ENCODE measurements at places on chromosomes 11 and 22.

- no peak for DNase-seq
Observed at GRCh38 chr22:27972732-27973698, 54.0 kb upstream of the PITPNB start.

GRCh38 chr11:41609511-41609910, 150.1 kb upstream of the LRRC4C start:
- no peak for DNase-seq

DNA sequence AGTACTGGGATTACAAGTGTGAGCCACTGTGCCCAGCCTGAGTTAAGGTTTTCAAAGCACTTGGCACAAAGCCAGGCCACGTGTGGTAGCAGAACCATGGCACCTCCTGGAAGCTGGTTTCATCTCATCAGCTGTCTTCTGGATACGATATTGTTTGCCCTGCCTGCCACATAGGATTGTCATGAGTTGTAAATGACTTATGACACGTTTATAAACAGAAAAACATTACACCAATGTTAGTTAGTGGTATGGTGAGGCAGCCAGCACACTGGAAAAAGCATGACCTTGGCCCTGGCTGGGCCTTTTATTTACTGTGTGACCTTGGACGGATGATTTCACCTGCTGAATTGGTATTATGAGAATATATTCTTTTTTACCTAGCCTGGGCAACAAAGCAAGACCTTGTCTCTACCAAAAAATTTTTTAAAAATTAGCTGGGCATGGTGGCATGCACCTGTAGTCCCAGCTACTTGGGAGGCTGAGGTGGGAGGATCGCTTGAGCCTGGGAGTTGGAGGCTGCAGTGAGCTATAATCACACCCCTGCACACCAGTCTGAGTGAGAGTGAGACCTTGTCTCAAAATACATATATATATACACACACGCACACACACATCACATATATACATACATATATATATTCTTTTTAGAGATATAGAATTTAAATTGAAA, 24.0 kb upstream of the MYH9 start:
- no peak for DNase-seq

- DNase-seq, result no peak
Observed at GRCh38 chr11:8532475-8532874, 61.6 kb downstream of the STK33 start.

DNA sequence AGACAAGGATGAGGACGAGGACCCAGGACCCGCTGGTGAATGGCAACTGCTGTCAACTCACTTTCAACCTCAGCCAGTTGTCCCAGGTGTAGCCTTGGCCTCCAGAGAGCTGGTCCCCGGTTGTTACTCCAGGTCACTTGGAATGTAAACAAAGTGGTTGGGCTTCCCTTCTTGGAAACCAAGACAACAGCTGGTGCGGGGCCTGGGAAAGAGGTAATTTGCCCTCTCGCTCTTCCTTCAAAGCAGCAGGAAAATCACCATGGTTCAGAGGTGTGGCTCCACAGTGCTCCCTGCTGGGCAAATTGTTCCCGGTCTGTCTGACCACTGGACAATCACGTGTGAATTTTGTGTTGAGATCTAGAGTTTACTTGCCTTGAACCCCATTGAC, 15.0 kb downstream of the SLC1A2 start:
- no peak for DNase-seq

DNA sequence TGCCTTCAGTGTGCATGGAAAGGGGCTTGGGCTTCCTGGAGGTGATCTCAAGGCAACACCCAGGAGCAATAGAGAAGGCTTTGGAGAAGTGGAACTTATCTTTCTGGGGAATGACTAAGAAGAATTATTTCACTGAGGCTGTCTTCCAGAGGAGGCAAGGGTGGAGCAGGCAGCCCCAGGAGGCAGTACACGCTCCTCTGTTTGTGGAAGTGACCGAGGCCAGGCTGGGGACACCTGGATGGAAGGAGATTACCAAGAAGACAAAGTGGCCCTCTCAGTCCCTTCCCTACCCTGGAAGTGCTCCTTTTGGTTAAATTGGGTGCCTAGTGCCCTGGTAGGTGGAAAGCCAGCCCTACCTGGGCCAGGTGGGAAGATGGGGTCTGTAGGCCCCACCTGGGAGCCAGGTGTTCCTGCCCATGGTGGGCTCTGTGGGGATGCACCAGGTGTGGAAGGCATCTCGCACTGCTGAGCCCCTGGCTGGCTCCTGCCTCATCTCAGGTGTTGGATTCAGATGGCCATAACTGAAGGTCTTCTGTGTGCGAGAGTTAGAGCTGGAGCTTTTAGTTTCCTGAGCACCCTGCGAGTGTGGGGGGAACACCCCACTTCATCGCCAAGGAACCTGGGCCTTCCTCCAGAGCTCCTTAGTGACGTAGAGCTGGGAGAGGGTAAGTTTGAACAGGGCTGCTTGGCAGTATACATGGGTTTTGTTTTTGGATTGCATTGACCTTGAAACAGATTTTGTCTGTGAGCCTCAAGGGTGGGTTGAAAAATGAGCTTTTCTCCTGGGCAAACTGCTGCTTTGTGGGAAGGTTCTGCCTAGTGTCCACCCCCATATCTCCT, 46.1 kb downstream of the MICAL2 start:
- no peak for DNase-seq

DNA sequence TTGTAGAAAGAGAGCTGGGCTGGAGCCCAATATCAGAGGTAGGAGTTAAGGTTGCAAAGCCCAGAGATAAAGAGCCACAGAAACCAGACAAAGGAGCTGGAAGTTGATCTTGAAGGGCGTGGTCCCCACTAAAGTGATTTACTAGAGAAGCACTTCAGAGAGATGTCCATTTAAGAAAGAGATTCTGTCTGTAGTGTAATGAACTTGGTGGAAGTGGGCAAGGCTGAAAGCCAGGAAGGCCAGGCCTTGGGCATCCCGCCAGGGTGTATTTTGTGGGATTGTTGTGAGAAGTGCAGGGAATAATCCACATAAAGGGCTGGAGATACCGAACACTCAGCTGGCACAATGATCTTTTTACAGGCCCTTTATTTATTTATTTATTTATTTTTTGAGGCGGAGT, 1398.8 kb downstream of the TBC1D22A start:
- DNase-seq, result no peak

DNA sequence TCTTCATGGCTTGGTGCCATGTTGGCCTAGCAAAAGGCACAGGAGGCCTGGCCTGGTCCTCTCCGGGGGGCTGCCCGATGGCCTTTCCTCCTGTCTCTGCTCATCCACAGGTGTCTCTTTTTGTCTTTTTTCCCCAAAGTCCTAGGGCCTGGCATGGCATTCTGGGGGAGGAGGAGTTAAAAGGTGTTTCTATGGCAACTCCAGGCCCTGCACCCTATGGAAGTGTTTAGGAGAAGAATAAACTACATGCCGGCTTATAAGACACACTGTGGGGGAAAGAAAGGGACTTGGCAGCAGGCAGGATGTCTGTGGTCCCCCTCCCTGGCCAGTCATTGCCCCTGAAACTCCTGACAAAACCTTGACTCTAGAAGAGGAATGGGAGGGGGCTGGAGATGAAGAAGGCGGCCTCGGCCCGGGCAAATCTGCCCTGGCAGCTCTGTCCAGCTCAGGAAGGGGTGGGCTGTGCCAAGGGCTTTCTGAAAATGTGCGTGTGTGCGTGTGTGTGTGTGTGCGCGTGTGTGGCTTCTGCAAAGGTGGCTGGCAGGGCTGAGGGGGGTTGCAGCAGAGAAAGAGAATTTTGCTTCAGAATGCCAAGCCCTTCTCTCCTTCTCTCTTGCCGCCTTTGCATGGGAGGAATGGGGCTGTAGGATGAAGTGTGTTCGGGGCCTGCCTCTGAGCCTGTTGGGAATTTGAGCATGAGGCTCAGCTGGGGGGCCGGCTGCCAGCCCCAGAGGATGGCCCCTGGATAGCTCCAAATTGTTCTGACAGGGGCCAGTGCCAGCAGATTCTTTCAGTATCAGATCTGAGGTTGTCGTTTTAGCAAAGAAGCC, 3.2 kb downstream of the TIMP3 start:
- DNase-seq, result no peak

DNA sequence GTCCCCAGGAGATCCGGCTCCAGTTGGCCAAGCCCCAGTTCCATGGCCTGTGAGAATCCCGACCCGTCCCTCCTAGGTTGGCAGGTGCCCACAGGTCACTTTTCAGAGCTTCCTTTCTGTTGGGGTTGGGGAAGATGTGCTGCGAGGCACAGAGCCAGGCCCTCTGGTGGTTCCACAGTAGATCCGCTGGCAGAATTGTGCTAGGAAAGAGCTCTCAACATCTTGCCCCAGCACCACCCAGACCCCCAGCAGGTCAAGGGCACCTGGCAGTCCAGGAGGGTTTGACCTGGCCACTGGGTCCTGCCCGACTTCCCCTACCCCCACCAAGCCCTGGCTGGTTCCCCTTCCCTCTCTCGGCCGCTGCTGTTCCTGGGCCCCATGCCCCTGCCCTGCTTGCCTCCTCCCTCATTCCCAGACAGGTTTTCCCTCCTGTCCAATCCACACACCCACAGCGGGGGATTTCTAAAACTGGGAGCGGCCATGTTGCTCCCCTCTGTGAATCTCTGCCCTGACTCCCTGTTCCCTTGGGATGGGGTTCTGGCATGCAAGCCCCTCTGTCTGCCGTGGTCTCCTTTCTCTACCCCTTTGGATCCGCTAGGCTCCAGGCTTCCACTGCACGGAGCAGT, 26.2 kb upstream of the GCAT start:
- no peak for DNase-seq

- DNase-seq, result no peak
Observed at GRCh38 chr11:103586756-103587155, 449.7 kb upstream of the DDI1 start.

DNA sequence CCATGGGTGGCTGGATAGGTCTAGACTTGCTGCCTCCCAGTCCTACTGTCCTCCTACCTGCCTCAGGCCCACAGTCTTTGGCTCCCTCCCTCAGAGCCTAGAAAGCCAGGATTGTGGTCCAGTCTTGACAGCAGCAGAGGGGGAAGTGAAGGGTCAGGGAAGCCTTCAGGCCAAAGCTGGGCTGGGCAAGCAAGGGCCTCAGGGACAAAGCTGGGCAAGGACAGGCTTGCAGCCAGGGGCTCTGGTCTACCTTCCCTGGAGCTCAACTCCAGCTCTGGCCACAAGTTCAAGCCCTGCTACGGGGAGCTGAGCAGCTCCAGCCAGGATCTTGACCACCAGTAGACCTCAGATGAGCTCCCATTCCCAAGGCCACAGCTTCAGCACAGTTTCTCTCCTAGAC, 14.9 kb downstream of the LMO1 start:
- no peak for DNase-seq

- no peak for DNase-seq
Observed at GRCh38 chr11:105613183-105613582, 3.3 kb downstream of the GRIA4 start.

- no peak for DNase-seq
Observed at GRCh38 chr22:17969701-17970113, 54.7 kb downstream of the MICAL3 start.

GRCh38 chr22:48599346-48599745, 1228.3 kb downstream of the BRD1 start:
- DNase-seq, result no peak

GRCh38 chr11:9838961-9839360, 175.1 kb downstream of the SWAP70 start:
- no peak for DNase-seq

- DNase-seq, result no peak
Observed at GRCh38 chr11:111456859-111457730, 55.1 kb downstream of the BTG4 start.

GRCh38 chr22:19066531-19067271, 55.5 kb downstream of the DGCR2 start:
- DNase-seq, result no peak

GRCh38 chr11:17013548-17014320, 480 bp downstream of the PLEKHA7 start:
- DNase-seq, result peak; percentile 39

GRCh38 chr11:94218372-94218771, 86.0 kb upstream of the IZUMO1R start:
- no peak for DNase-seq

DNA sequence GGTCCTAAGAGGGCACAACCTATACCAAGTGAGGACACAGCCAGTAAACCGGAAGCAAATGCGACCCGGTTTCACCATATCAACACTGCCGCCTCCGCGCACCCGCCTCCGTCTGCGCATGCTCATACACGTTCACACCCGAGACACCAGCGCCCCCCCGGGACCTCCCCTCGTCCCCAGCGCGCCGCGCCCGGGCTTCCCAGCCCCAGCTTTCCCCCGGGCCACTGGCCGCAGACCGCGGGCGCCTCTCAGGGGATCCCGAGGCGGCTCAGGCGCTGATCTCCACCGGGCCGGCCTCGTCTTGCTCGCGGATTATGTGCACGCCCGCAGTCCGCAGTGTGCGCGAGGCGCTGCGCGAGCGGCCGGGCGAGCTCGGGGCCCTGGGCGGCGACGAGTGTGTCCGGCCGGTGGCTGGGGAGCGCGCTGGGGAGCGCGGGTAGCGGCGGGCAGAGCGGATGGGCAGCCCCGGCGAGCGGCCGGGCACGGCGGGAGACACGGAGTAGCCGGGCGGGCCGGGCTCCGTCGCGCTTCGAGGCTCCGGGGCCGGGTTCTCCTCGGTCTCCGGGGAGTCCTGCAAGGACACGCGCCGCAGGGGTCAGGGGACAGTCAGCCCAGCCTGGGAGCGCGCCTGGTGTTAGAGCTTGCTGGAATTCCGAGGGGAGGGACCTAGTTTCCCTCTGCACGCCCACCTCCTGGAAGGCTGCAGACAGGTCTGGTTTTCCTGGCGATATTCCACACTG, 2.0 kb downstream of the HEPN1 start:
- DNase-seq, result no peak

- no peak for DNase-seq
Observed at GRCh38 chr11:106131998-106132397, 54.5 kb downstream of the AASDHPPT start.

GRCh38 chr22:25876871-25877270, 134.9 kb downstream of the MYO18B start:
- no peak for DNase-seq

DNA sequence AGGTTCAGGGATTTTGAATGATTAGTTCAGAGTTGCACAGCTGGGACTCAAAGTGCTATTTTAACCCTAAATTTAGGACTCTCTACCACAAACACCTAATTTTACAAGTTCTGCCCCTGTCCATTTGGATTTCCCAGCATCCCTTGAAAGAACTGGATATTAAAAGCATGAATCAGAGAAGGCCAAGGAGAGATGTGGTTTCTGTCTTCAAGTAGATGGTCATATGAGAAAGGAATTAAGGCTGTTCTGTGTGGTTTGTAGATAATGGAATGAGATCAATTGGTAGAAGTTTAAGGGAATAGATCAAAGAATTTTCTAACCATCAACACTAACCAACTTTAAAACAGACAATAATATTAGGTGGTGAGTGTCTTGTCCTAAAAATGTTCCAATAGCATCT, 106.4 kb upstream of the TENM4 start:
- no peak for DNase-seq

GRCh38 chr11:125452125-125452470, 44.0 kb downstream of the FEZ1 start:
- no peak for DNase-seq

- no peak for DNase-seq
Observed at GRCh38 chr22:17971711-17972110, 52.6 kb downstream of the MICAL3 start.

- DNase-seq, result no peak
Observed at GRCh38 chr11:34860034-34860433, 56.1 kb downstream of the APIP start.

All from GM12892 (cell line).